Mesendoderm (in vitro differentiated cells): ENCODE measurements at places on chromosomes 12 and 14.

DNA sequence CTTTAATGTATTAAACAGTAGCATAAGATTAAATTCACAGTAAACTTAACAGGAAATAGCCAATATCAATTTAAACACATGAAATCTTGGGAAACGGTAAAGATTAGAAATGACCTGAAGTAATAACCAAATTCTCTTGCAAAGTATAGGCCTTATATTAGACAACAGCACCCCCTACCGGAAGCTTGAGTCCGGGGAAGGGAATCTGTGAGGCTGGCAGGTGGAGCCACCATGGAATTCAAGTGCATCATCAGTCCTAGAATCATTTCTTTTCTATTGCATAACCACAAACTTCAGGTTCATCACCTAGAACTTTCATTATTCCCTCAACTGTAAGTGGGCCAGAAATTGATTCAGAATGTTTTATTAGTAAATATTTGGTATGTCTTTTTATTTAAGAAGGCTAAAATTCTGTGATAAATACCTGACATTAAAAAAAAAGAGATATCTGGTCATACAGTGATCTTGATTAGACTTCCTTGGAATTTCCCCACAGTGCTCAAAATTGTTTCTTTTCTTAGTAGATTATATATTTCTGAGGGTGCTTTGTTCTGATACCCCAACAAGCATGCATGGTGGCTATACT lies 48.6 kb downstream of the AP5M1 start:
- DNase-seq, result peak; percentile 84

- DNase-seq, result no peak
These were observed 313.6 kb upstream of the RTL1 start for GRCh38 chr14:101217080-101217463.

GRCh38 chr14:76644855-76645518 lies 116.3 kb upstream of the VASH1 start:
- DNase-seq, result peak; percentile 61

DNA sequence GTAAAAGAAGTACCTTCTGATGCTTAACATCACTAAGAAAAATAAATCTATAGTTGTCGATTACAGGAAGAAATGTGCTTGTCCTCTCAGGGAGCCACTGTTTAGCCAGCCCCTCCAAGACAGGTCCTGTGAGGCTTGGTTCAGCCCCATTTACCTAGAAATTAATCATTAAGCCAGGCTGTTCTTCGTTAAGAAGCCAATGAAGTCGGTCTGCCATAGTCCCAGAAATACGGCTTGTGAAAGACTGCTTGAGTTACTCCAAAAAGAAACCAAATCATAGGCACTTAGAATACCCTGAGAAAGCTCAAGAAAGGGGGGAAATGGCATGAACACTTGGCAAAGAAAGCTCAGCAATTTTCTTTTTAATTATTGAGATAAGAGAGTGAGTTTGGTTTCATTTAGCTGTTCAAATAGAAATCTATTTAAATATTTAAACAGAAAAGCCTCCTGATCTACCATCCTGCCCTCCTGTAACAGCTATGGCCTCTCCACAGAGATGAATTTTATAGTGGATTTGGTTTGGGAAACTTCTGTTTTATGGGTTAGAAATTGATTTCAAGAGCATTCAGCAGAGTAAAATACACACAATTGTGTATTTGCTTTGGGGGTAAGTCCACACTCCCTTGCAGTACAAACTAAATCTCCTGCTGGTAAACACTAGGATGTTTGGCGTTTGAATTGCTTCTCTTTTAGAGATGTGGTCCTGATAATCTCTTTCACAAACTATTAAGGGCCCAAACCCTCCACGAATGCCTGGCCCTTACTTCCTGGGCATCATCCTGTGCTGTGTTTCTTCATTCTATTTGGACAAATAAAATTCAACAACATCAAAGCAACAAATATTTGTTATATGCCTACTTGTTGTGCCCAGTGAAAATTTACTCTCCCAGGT lies 234.4 kb downstream of the SEC23A start:
- DNase-seq, result no peak

- DNase-seq, result no peak
These were observed 119.2 kb downstream of the PELI2 start for GRCh38 chr14:56237398-56237797.

DNA sequence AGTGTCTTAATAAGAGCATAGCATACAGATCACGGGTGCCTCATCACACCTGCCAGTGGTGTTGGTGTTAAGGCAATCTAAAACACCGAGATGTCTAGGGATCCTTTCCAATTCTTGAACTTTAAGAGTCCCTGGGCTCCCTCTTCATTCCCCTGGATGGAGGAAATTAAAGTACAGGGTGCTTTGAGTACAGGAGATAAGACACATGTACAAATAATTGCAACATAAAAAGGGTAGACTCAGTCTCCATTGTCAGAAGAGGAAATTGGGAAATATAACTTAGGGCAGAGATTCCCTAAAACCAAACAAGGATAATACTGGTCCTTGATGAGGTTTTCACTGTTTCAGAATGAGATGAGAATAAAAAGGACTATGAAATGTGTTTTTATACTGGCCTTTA lies 34.9 kb downstream of the SCFD1 start:
- no peak for DNase-seq

- no peak for DNase-seq
These were observed 51.3 kb upstream of the RERGL start for GRCh38 chr12:18141048-18141982.

DNA sequence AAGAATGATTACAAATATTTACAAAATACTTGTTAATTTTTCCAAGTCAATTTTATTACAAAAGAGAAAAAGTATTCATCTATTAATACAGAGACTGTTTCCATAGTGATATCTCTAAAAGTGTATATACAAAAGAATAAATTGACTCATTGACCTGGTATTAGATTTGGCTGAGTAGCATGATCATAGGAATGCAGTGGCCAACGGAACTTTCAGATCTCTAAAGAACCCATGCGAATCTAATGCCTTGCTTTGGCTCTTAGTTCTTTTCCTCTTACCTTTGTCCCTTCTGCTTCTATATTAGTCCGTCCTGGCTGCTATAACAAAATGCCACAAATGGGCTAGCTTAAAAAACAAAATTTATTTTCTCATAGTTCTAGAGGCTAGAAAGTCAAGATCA lies 717.8 kb downstream of the TMTC2 start:
- DNase-seq, result no peak

DNA sequence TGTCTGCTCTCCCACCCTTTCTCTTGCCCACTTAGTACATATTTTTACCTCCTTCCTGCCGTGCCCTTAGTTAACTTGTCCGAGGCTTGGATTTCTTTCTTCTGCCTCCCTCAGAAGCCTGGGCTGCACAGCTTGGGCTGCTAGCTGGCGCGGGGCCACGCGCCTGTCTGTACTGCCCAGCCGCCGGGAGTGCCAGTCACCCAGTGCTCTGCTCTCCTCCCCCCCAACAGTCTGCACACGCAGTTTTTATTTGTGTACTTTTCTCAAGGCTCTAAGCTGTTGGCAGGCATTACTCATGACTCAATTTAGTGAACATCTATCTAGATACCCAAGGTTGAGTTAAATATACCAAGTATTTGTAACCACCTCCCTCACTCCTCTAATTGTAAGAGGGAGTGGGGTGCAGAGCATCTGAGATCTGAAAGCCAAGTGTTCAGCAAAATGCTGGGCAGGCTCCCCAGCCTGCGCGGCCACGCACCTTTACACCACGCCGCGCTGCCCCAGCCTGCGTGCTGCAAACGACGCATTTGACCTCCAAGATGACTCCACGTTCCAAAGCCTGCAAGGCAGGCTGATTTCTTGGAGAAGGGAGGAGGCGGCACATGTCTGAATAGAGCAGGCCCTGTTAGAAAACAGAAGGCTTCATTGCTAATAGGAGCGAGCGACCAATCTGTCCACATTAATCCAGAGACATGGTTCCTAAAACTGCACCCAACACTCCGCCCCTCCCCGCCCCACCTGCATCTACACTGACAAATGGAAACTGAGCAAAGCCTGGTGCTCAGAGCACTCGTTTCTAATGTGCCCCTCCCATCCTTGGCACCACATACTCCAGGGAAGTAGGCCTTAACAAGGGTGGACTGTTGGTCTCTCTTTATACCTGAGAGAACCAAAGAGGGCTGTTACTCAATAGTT lies 18.2 kb upstream of the CACNA2D4 start:
- DNase-seq, result no peak

- no peak for DNase-seq
These were observed 4.6 kb downstream of the TAC3 start for GRCh38 chr12:57011438-57012424.

DNA sequence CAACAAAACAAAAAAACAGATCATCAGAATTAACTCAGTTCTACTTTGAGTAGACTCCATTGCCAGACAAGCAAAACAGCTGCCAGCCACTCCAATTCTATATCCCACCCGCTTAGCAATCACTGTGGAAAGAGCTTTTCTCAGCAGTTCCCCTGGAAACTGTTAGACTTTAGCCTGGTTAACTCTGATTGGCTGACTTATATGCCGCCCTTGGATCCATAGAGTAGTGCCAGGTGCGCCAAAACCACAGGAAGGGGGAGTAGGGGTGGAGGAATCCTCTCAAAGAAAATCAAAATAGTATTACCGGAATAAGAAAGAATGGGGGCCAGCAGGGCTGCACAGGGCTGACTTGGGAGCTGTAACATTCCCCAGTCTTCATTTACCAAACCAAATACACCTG lies 5.4 kb upstream of the EML5 start:
- DNase-seq, result no peak

DNA sequence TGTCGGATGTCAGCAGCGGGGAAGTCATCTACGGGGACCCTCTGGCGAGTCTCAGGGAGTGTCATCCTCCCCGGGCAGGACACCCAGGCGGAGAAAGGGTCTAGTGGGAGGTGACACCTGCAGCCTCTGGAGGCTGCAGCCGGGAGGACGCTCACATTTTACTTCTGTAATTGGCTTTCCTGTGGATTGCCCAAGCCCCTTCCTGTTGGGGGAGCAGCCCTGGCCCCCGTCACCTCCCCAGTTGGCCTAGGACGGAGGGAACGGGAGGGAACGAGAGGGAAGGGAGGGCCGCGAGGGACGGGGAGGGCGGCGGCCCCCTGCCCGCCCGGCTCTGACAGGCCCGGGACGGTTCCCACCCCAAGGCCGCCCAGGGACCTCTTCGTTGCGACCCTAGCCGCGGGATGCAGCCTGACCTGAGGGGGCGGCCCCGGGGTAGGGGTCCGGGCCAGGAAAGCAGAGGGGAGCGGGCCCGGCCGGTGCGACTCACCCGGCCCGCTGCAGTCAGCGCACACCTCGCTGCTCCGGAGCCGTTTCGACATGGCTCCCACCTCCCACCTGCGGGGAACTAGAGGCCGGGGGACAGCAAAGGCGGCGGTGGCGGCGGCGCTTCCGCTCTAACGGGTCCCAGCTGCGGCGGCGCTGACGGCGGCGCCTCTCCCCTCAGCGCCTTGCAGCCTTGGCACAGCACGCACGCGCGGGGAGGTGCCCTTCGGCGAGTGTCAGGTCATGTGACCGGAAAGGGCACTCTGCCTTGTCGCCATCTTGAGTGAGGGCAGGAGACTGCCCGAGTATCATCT lies at the start of gene GIT2:
Gene GIT2 (minus strand): TSS at position 683 of the 797 bp plus-strand sequence. CDS start 144 bp downstream, at position 539.
- peak; percentile 97 for DNase-seq

GRCh38 chr14:96162265-96162664 lies 42.4 kb upstream of the BDKRB2 start:
- no peak for DNase-seq

GRCh38 chr14:79502751-79503148 lies 708.6 kb downstream of the DIO2 start:
- no peak for DNase-seq

GRCh38 chr14:43165651-43166050 lies 1341.4 kb downstream of the FSCB start:
- no peak for DNase-seq

DNA sequence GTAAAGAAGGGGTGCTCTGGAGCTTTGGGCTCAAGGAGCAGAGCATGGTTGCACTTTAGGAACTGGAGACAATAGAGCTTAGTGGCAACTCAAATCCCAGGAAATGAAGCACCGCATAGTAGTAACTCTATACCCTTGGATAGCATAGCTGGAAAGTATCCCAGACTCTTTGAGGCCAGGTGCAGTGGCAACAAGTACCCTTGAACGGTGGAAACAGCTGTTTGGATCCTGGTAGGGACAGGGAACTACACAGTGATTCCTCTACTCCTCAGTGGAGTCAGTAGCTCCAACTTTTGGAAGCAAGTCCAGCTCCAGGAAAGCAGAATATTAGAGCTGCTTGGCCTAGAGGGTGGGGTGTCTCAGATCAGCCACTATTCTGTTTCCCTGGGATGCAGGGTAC lies 129.0 kb upstream of the WSCD2 start:
- DNase-seq, result no peak

GRCh38 chr12:113537046-113537750 lies 65.5 kb upstream of the LHX5 start:
- DNase-seq, result no peak

GRCh38 chr12:131114942-131115584 lies 161.4 kb downstream of the ADGRD1 start:
- no peak for DNase-seq
